ENCODE measurements at places on chromosomes 4 and X. TPM values are rescaled to one million over a fixed set of nuclear protein-coding genes. Genes with fewer than 3 reads are reported as not detected.

- no peak for DNase-seq
These were observed 48.5 kb downstream of the TLL1 start for GRCh38 chr4:165921546-165921945.

DNA sequence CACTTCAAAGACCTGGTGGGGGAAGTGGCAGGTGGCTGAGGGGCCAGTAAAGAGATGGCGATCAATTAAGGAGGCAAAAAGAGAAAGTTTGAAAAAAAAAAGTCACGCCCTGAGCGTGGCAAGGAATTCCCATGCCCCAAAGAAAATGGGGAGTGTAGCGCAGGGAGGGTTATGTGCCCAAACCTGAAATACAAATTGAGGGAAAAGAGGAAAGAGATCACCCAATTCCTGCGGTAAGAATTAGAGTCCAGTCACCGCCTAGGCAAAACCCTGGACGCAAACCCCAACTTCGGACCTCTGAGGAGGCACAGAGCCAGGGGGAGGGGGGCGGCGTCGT lies 595 bp downstream of the ENOX2 start:
- no peak for DNase-seq

Gene GLRA2
- total RNA-seq: not detected

Gene BEX2
- total RNA-seq: 5.4 TPM

Gene RAB39B
- 0.11 TPM for total RNA-seq

Data from heart right ventricle (tissue), 16 donors.